ENCODE measurements at places on chromosomes 7 and 10. TPM values are rescaled to one million over a fixed set of nuclear protein-coding genes. Genes with fewer than 3 reads are reported as not detected.

BLNK gene
- total RNA-seq = 3.6 TPM

DNA sequence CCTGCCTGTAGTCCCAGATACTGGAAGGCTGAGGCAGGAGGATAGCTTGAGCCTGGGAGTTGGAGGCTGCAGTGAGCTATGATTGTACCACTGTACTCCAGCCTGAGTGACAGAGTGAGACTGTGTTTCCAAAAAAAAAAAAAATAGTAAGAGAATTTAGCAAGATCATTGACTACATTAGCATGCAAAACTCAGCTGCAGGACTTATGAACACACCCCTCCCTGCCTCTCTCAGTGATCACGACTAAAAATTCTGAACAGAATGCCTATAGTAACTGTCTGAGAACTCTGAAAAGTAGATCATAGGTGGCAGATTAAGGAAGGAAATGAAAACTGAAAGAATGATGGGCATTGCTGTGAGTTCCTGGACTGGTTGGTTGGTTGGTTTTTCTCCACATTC, 50.5 kb downstream of the MYL10 start:
- no peak for DNase-seq

ABCB8 gene
- 47.7 TPM for total RNA-seq

C10orf67 gene
- 0.26 TPM for total RNA-seq

GRCh38 chr10:12041766-12042408, 722 bp downstream of the UPF2 start:
- DNase-seq = no peak

NPY4R2 gene
- not detected for total RNA-seq

GRCh38 chr10:89655722-89656121, 10.7 kb upstream of the PANK1 start:
- no peak for DNase-seq

UCMA gene
- total RNA-seq = not detected

GTF2IRD1 gene
- 3.5 TPM for total RNA-seq

Measured in T-helper 17 cell (primary cell).